ENCODE measurements at places on chromosomes 4 and X.

GRCh38 chrX:118503260-118504041 is 7.8 kb downstream of the DOCK11 start:
- no peak for DNase-seq

- no peak for DNase-seq
Observed at GRCh38 chr4:71468116-71468710, 129.4 kb downstream of the SLC4A4 start.

GRCh38 chr4:38943343-38943742 is 75.7 kb downstream of the FAM114A1 start:
- DNase-seq = no peak

DNA sequence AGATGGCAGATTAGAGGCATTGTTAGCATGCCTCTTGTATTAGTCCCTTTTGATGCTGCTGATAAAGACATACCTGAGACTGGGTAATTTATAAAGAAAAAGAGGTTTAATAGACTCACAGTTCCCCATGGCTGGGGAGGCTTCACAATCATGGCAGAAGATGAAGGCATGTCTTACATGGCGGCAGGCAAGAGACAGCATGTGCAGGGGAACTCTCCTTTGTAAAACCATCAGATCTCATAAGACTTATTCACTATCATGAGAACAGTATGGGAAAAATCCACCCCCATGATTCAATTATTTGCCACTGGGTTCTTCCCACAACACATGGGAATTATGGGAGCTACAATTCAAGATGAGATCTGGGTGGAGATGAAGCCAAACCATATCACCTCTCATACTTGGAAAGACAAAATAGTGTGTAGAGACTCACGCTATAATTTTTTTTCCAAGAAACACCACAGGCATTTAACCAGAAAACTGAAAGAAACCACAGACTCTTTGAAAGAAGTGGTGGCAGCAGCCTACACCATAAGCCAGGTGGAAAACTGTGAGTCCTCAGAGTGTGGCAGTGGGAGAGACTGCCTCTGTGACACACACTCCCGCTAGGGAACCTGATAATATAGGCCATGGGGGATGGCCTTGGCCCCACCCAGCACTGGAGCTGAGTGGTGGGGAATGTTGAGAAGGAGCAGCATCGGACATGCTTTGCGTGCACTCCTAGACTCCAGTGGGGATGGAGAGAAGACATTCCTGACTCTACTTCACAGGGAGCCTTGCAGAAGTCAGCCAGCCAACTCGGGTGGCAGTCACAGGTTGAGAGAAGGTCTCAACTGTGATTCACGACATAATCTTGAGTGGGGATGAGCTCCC is 51.5 kb downstream of the SLC2A9 start:
- DNase-seq = no peak

DNA sequence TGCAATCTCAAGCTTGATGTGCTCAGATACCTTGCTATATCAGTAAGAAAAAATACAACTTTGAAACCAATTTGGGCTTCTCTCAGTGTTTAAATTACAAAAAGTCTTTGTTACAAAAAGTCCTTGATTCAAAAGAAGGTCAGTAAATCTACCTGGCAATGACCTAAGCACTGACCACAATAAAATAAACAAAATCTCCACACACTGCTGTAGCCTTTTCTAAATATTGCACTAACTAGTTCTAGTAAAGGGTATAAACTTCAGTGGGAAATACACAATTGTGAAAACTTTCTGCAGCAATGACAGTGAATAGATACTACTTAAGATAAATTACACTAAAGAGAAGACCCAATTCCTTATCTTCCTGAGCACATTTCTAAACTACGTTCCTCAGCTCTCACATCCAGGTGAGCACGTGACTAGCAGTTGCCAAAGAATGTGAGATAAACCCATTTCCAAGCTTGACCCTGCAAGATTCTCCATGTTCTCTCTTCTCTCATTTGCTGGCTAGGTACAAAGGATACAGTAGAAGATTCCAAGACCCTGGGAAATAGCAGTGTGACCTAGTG is 81.4 kb upstream of the GPR34 start:
- DNase-seq = no peak

DNA sequence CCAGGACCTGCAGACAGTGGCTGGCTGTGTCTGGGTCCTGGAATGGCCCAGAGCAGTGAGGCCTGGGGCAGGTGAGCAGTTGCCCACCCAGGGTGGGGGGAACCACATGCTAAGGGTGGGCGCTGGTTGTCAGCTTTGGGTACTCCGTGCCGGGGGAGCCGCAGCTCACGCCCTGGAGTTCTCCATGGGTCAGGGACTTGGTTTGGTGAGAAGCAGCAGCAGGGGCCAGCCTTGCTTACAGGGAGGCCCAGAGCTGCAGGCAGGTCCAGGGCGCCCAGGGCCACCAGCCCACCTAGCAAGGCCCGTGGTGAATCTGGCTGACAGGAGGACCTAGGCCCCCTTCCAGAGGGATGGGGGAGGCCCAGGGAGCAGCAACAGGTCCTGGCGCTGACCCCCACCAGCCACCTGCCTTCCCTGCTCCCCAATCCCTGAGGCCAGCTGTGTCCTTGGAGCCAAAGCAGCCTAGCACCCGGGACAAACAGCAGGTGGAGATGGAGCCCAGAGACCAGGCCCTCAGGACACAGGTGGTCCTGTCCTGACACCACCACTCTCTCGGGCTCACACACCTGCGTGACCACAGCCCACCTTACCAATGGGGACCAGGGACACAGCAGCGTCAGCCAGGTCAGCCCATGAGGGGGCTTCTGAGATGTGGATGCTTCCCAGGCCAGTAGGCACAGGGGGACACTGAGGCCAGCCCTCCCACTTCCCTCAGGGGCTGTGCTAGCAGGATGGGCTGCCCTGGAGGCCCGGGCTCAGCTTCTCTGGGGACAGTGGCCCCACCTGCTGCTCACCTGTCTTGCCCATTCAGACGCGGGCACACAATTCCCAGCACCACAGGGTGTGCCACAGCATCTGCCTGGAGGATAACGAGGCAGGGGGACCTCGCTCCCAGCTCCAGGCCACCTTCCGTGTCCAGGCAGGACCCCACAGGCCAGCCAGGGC is 3.5 kb downstream of the MXD4 start:
- DNase-seq = no peak

DNA sequence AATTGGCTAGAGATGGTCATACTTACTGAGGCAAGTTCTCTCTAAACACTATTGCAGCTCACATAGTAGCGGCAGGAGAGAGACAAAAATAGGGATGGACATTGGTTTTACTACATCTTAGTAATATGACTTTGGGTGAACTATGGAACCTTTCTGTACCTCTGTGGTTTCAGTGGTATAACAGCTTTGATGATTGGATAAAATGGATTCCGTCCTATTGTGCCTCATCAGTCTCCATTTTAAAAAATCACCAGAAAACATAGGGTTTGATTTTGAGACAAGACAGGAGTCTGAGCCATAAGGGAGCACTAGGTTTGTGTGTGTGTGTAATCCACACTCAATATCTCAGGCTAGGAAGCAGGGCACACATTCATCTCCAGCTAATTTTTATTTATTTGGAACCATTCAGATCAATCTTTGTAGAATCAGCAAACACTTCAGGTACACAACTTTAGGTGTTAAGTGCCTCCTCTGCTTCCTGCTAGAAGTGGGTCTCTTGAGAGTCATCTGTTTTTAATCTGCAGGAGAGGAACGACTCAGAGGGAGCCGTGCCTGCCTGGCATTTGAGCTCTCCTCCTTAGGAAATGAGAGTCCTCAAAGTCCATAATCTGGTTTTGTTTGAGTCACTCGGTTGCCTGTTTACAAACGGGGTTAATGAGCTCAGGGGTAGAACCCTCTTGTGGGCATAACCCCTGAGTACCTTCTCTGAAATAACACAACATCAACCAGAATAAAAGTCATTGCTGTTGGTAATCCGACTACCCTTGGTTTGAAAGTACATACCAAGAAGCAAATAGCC is 238.5 kb upstream of the BOD1L1 start:
- no peak for DNase-seq

DNA sequence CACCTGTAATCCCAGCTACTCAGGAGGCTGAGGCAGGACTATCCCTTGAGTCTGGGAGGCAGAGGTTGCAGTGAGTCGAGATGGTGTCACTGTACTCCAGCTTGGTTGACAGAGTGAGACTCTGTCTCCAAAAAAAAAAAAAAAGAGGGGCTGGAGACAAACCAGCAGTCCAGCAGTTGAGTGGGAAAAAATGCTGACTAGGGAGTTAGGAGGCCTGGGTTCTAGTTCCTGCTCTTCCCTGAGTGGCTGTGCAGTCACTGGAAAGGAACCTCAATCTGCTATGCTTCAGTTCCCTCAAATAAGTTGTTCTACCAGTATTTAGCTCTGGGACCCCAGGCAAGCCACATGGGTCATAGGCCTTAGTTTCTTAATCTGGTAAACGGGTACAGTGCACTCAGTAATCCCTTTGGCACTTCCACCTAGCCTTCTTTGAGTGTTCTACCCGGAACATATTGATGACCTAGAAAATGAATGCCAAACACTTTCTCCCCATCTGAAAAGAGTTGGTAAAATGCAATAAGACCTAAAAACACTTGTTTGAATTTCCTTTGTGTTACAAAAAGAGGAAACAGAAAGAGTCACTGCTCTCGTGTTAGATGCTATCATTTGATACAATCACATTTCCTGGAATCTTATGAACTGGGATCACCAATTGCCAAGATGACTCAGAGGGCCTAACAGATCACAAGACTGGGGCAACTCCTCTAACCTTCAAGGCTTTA is 99.3 kb upstream of the EGFL6 start:
- no peak for DNase-seq

DNA sequence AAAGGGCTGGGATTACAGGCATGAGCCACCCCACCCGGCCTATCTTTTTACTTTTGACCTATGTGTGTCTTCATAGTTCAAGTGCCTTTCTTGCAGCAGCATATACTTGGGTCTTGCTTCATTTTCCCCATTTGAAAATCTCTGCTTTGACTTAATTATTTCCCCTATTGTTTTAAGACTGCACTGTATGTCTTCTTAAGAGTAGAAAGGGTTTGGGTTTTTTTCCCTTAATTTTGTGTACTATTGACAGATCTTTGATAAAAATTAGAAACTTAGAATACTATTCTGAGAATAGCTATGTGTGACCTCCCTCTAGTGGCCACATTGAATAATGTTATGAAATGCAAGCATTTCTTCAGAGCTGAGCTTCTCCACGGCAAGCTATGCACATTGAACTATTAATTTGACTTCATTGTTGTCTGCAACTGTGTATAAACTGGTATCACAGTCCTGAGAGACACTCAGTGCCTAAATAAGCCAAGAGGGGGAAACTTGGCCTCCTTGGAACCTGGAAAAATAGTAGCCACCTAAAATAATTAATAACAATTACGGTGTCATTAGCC is 8.7 kb upstream of the SLC25A4 start:
- DNase-seq = no peak

- DNase-seq = no peak
Observed at GRCh38 chr4:82517043-82517442, 44.7 kb downstream of the TMEM150C start.

DNA sequence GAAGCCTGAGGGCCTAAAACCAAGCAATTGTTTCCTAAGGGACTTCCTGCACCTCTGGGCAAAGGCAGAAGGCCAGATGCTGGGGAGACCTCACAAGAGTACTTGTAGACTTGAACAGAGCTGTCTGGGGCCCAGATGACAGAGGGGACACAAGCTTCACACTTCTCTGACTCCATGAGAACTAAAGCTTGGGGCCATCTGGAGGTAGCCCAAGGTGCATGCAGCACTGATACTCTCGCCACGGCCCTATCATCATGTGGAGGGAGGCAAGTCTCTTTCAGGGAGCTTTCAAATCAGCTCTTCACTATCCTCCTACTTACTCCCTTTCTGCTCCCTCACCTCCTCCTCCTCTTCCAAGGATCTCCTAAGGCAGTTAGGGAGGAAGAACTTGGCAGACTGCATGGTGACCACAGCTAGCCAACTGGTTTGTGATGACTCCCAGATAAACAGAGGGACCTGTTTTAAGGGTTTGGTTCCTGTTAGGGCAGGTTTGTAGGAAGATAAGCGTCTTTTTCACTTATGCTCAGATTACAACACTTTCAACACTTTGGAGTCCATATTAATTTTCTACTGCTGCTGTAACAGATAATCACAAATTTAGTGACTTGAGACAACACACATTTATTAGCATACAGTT is 23.8 kb downstream of the MSL3 start:
- DNase-seq = no peak

- no peak for DNase-seq
Observed at GRCh38 chr4:61741327-61742096, 541.4 kb downstream of the ADGRL3 start.

GRCh38 chr4:102196221-102196620 is 149.1 kb downstream of the SLC39A8 start:
- DNase-seq = no peak

- DNase-seq = no peak
Observed at GRCh38 chr4:22456291-22456690, 59.6 kb downstream of the ADGRA3 start.

DNA sequence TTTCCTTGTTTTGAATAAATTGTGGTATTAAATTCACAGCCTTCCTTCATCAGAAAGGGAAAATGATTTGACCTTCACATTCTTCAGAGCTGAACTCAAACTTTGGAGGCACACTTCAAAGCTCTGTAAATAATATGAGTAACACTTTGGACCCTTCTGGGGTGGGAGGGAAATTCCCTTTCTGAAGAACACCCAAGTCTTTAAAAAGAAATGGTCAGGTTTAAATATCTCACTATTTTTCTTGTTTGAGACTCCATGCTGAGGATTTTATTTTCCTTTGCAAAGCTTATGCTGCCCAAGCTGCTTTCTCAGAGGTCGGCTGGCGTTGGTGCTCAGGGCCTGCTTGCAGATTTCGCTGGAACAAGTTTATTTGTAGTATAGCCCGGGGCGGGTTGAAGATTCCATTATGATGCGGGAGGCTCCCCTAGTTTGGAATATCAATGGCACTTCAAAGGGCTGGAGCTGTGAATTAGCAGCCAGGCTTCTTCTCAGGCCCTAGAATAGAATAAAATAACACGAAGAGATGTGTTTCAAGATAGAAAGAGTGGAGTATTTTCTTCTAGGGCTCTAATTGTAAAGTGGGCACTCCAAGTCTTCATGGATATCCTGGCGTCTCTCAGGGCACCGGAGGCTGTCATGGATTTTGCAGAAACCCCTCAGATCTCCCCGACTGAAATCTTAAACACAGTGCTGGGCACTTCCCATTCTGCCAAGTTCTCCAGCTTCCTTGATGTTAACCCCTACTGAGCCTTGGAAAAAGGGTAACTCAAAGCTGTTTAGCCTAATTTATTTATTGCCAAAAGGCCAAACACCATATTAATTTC is 315.6 kb downstream of the GPAT3 start:
- DNase-seq = no peak

DNA sequence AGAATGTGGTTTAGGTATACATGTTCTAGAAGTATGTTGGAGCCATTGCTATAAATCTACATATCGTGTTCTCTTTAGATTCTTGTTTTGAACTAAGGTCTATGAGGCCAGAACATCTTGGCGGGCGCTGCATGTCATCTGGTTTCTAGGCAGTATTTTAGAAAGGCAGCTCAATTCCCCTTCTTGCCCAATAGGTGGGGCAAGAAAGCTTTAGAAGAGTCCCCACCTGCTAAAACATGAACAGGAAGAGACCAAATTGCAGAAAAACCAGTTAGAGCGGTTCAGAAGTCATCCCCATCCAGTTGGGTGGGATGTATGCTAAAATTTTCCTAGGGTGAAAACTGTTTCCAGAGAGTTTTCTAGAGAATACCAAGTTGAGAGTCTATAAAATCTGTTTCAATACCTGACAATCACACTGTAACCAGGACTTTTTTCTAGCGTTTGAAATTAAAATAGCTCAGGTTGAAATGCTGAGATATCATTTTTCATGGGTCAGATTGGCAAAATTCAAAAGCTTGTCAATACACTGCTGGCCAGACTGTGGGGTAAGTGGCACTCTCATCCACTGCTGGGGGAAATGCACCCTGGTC is 17.5 kb upstream of the SH3KBP1 start:
- no peak for DNase-seq

Measured in activated CD4-positive, alpha-beta T cell treated with anti-CD3 and anti-CD28 coated beads, Interleukin-2, amount 50 U/mL, for 4 hours (primary cell).